Transverse colon (tissue), 4 donors: ENCODE measurements at places on chromosomes 2 and 18. TPM values are rescaled to one million over a fixed set of nuclear protein-coding genes. Genes with fewer than 3 reads are reported as not detected.

- peaks cover 4% of the 10 kb centered on the region for H3K4me1 ChIP-seq
- DNase-seq = no peak
- H3K4me3 ChIP-seq = no peak overlapping the region
- H3K27ac ChIP-seq = peak overlapping the region; percentile 12
These were observed 422.2 kb downstream of the SETBP1 start for GRCh38 chr18:45102863-45103262.

Gene SAG
- not detected for total RNA-seq

Gene ADCYAP1
- total RNA-seq = not detected

- peaks cover 11% of the 10 kb centered on the region for H3K4me1 ChIP-seq
- H3K27me3 ChIP-seq = no peaks in the 10 kb centered on the region
- H3K36me3 ChIP-seq = no peaks in the 10 kb centered on the region
- no peak overlapping the region for H3K4me3 ChIP-seq
- peak; percentile 44 for DNase-seq
- no peak overlapping the region for H3K27ac ChIP-seq
These were observed 26.7 kb downstream of the POLR1A start for GRCh38 chr2:86078774-86079545.

GRCh38 chr2:95386031-95386430 is 16.5 kb upstream of the FAHD2A start:
- H3K4me3 ChIP-seq = no peak overlapping the region
- H3K4me1 ChIP-seq = peaks cover 12% of the 10 kb centered on the region

Gene RNU2-63P
- total RNA-seq = not detected

Gene CTLA4
- total RNA-seq = 2.5 TPM

Gene SERPINB12
- not detected for total RNA-seq

- DNase-seq = no peak
- H3K27ac ChIP-seq = no peak overlapping the region
- H3K27me3 ChIP-seq = no peaks in the 10 kb centered on the region
- no peaks in the 10 kb centered on the region for H3K4me1 ChIP-seq
These were observed 60.7 kb downstream of the TTC27 start for GRCh38 chr2:32688541-32688940.

DNA sequence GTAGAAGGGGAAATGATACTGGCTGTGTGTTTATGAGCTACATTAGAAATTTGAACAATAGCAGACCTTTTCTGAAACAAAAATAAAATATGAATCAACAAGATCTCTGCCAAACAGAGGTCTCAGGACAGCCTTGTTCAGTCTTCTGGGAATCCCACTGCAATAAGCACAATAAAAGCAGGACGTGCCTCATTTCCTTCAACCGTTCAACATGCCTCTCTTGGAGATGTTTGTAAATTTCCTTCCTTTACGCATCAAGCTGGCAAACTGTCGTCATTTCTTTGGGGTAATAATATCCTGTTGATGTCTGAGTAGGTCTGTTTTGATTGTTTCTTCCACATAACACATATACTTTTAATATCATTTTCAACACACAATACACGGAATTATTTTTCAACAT is 77.2 kb downstream of the TCF4 start:
- no peak for DNase-seq
- H3K27me3 ChIP-seq = no peaks in the 10 kb centered on the region
- H3K4me1 ChIP-seq = no peaks in the 10 kb centered on the region
- H3K27ac ChIP-seq = peak overlapping the region; percentile 56
- no peaks in the 10 kb centered on the region for H3K36me3 ChIP-seq

DNA sequence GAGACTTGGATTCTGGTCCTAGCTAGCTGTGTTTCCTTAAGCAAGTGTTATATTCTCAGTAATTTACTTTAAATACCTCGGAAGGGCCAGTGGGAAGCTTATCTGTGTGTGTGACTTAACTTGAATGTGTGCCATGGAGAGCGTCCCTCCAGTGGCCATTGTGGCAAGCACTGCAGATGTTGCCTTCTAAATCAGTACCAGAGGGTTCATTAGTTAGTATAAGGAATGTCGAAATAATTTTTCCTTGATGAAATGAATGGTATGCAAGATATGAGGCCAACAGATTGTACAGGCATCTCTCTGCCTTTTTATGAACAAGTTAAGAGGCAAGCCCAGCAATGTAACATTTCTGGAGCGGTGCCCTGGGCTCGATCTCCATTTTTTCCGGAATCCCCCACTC is 52.0 kb downstream of the FBXO36 start:
- H3K4me3 ChIP-seq = no peak overlapping the region
- no peaks in the 10 kb centered on the region for H3K4me1 ChIP-seq
- no peak overlapping the region for H3K27ac ChIP-seq
- no peak for DNase-seq

DNA sequence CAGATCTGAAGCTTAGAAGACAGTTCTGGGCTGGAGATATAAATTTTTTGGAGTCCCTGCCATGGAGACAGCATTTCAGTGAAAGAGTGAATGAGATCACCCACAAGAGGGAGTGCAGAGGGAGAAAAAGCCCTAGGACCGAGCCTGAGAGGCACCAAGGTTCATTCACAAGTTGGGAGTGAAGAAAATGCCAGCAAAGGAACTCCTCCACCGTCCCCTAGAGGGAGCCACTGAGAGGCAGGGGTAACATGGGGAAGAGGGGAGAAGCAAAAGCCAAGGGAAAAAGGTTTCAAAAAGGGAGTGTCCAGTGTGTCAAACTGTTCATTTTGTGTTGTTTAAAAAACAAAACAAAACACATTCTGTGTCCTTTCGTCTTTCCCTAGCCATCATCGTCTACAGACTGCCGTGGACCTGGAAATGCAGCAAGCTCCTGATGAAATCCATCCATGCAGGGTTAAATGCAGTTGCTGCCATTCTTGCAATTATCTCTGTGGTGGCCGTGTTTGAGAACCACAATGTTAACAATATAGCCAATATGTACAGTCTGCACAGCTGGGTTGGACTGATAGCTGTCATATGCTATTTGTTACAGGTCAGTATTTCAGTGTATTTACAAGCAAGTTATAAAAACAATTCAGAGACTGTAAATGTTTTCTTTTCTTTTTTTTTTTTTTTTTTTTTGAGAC is 19.1 kb downstream of the CYBRD1 start:
- H3K36me3 ChIP-seq = no peaks in the 10 kb centered on the region
- H3K27ac ChIP-seq = no peak overlapping the region
- H3K27me3 ChIP-seq = no peaks in the 10 kb centered on the region
- H3K4me3 ChIP-seq = no peak overlapping the region
- H3K4me1 ChIP-seq = no peaks in the 10 kb centered on the region

GRCh38 chr2:216033403-216033802 is 20.1 kb upstream of the MREG start:
- no peak overlapping the region for H3K4me3 ChIP-seq
- DNase-seq = no peak
- no peak overlapping the region for H3K27ac ChIP-seq
- H3K36me3 ChIP-seq = peaks cover 10% of the 10 kb centered on the region
- H3K27me3 ChIP-seq = no peaks in the 10 kb centered on the region

- H3K4me3 ChIP-seq = no peak overlapping the region
- DNase-seq = no peak
- H3K27me3 ChIP-seq = no peaks in the 10 kb centered on the region
- H3K36me3 ChIP-seq = no peaks in the 10 kb centered on the region
- H3K27ac ChIP-seq = no peak overlapping the region
- peaks cover 6% of the 10 kb centered on the region for H3K4me1 ChIP-seq
These were observed 5.7 kb upstream of the MBP start for GRCh38 chr18:77138270-77138669.

Gene RNF125
- total RNA-seq = 9.2 TPM

Gene PRSS56
- not detected for total RNA-seq

DNA sequence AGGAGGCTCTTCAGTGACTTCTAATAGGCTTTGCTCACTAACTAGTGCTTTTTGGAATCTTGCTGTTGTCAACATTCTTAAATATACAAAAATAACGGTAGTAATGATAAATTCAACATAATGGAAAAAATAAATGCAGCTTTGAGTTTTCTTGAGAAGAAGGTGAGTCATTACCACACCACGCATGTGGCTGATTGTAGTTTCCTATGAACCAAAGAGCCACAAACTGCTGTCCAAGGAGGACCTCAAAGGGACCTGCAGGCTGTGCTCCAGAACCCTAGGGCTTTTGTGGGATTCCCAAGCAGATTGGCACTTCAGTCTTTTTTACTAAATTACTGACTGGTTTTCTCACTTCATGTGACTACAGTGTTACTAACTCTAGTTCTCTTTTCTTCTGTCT is 66.7 kb downstream of the TPGS2 start:
- no peaks in the 10 kb centered on the region for H3K27me3 ChIP-seq
- H3K4me1 ChIP-seq = no peaks in the 10 kb centered on the region
- H3K4me3 ChIP-seq = no peak overlapping the region
- H3K27ac ChIP-seq = no peak overlapping the region

DNA sequence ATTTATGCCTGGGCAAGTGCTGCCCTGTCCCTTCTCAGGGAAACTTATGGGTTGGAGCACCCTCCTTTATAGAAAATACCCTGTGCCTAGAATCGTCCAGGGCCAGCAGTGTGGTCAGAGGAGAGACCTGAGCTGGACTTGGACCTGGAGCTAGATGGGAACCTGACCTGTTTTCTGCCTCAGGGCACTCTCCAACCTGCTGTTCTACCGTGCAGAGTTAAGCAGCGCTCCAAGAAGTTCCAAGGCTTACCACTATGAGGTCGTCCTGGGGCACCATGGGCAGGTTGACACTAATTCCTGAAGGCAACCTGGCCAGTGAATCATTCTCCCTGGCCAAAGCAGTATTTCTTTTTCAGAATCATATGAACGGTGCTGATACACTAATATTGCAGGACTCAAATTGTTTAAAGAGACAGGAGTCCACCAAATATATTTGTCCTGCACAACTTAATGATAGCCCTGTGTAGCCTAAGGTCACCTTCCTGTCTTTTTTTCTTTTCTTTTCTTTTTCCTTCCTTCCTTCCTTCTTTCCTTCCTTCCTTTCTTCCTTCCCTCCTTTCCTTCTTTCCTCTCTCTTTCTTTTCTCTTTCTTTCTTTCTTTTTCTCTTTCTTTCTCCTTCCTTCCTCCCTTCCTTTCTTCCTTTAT is 455.4 kb upstream of the HNMT start:
- H3K4me3 ChIP-seq = no peak overlapping the region
- H3K4me1 ChIP-seq = no peaks in the 10 kb centered on the region
- no peaks in the 10 kb centered on the region for H3K27me3 ChIP-seq
- no peak for DNase-seq

GRCh38 chr2:168687314-168687713 is 115.1 kb upstream of the NOSTRIN start:
- no peaks in the 10 kb centered on the region for H3K27me3 ChIP-seq
- H3K27ac ChIP-seq = no peak overlapping the region
- no peaks in the 10 kb centered on the region for H3K36me3 ChIP-seq
- no peak for DNase-seq

Gene LINC00305
- not detected for total RNA-seq

- no peak for DNase-seq
- H3K27ac ChIP-seq = no peak overlapping the region
- H3K27me3 ChIP-seq = no peaks in the 10 kb centered on the region
- no peak overlapping the region for H3K4me3 ChIP-seq
- no peaks in the 10 kb centered on the region for H3K36me3 ChIP-seq
These were observed 460.5 kb downstream of the ERBB4 start for GRCh38 chr2:212078103-212078502.

DNA sequence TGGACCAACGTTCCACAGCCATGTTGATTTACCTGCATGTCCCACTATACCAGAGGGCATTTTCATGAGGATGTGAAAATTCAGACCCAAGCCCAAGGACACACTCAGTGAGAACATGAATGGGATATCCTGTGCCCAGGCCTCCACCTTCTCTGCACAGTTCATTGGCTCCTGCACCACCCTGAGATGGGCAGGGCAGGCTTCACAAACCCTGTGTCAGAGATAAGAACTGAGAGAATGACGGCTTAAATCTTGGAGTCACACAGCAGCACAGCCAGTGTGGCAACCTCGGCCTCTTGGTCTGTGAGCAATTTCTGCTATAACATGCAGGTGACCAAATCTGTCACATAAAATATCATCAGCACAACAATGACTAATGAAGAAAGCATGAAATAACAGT is 71.9 kb downstream of the UXS1 start:
- H3K27ac ChIP-seq = no peak overlapping the region
- no peaks in the 10 kb centered on the region for H3K36me3 ChIP-seq
- no peaks in the 10 kb centered on the region for H3K27me3 ChIP-seq
- H3K4me1 ChIP-seq = peaks cover 11% of the 10 kb centered on the region
- no peak overlapping the region for H3K4me3 ChIP-seq

Gene SFXN5
- total RNA-seq = 12.3 TPM
